Stomach (tissue), 19 donors: ENCODE measurements at places on chromosomes 16 and 17. TPM values are rescaled to one million over a fixed set of nuclear protein-coding genes. Genes with fewer than 3 reads are reported as not detected.

Gene TMEM98
- total RNA-seq, result 161 TPM

Gene TOB1
- 90.6 TPM for total RNA-seq

Gene PLLP
- total RNA-seq, result 190 TPM

Gene SLC5A10
- not detected for total RNA-seq

Gene SLC47A1
- not detected for total RNA-seq

Gene NUPR1
- 26.9 TPM for total RNA-seq

- no peak overlapping the region for H3K4me3 ChIP-seq
- DNase-seq, result no peak
- H3K36me3 ChIP-seq, result no peaks in the 10 kb centered on the region
- peaks cover 66% of the 10 kb centered on the region for H3K4me1 ChIP-seq
- no peak overlapping the region for H3K27ac ChIP-seq
- no peaks in the 10 kb centered on the region for H3K27me3 ChIP-seq
Observed at GRCh38 chr17:27522028-27522635, 65.9 kb downstream of the KSR1 start.

DNA sequence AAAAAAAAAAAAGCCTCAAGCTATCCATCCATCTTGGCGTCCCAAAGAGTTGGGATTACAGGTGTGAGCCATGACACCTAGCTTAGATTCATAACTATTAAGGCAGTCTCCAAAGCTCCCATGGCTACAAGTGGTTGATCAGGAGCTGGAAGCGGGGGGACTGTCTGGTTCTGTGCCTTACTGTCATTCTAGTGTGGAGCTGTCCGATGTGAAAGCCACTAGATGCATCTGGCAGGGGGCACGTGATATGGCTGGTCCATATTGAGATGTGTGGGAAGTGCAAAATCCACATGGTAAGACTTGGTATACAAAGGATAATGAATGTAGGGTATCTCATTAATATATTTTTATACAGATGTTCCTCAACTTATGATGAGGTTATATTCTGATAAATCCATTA is 38.7 kb downstream of the KPNA2 start:
- peaks cover 8% of the 10 kb centered on the region for H3K4me1 ChIP-seq
- no peak for DNase-seq
- no peaks in the 10 kb centered on the region for H3K36me3 ChIP-seq

DNA sequence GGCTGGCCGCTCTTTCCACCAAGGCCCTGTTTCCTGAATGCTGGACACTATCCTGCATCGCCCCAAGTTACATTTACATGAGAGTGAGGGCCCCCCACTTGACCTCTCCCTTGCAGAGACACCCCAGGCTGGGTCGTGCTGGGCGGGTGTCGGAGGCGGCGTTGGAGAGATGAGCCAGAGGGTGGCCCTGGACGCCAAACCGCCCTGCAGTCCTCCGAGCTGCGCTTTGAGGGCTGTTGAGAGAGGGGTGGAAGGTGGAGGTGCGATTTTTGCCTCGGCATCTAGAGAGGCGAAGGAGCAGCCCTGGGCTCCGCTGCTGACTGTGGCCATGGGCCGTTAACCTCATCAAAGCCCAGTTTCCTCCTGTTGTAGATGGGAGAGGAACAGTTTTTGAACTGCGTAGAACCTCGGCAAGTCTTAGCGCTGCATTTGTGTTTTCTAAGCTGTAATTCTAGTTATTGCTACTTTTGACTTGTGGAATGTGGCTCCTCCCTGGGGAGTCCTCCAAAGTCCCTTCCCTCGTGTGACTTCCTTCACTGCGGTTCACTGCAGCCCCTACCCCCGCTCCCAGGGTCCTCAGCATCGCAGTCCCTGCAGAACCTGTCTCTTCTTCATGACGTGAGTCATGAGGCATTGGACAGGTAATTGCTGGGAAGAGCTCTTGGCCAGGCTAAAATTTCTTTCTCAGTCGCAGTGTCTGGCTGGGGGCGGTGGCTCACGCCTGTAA is 986 bp upstream of the ELOB start:
- no peak for DNase-seq
- no peaks in the 10 kb centered on the region for H3K27me3 ChIP-seq
- peak overlapping the region; percentile 99 for H3K27ac ChIP-seq
- peak overlapping the region; percentile 78 for H3K4me3 ChIP-seq
- peaks cover 23% of the 10 kb centered on the region for H3K36me3 ChIP-seq

GRCh38 chr17:80780381-80781198 is 211.1 kb upstream of the CHMP6 start:
- no peak overlapping the region for H3K4me3 ChIP-seq
- peaks cover 4% of the 10 kb centered on the region for H3K36me3 ChIP-seq

- peak overlapping the region; percentile 89 for H3K27ac ChIP-seq
- H3K4me3 ChIP-seq, result peak overlapping the region; percentile 17
- peaks cover 68% of the 10 kb centered on the region for H3K4me1 ChIP-seq
- peak; percentile 90 for DNase-seq
- H3K36me3 ChIP-seq, result no peaks in the 10 kb centered on the region
Observed at GRCh38 chr17:81428948-81429774, 33.9 kb downstream of the BAHCC1 start.

DNA sequence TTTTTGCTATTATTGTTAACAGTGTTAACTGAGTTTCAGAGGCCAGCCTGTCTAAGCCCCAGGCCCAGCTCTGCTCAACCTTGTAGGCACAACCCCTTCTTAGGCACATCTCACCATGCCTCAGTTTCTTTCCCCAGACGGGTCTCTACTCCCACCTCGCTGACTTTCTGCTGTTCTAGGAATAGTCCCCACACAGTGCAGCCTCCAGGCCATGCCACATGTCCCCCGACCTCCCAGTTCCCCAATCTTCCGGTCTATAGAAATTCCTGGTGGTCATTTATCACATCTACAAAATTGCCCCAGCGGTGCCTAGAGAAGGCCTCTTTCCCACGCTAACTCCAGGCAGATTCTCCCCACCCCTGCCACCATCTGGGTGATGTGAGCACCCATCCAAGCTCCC is 34.8 kb downstream of the ADGRG5 start:
- no peaks in the 10 kb centered on the region for H3K27me3 ChIP-seq
- H3K4me3 ChIP-seq, result no peak overlapping the region
- H3K4me1 ChIP-seq, result peaks cover 4% of the 10 kb centered on the region
- H3K27ac ChIP-seq, result peak overlapping the region; percentile 55
- H3K36me3 ChIP-seq, result no peaks in the 10 kb centered on the region
